Stimulated activated CD4-positive, alpha-beta T cell treated with anti-CD3 and anti-CD28 coated beads, Interleukin-15, amount 100 ng/mL, for 24 hours (primary cell): ENCODE measurements at places on chromosomes 5 and 9.
A peak's percentile ranks its signal among the peaks of the same experiment; 100 is the strongest.

DNA sequence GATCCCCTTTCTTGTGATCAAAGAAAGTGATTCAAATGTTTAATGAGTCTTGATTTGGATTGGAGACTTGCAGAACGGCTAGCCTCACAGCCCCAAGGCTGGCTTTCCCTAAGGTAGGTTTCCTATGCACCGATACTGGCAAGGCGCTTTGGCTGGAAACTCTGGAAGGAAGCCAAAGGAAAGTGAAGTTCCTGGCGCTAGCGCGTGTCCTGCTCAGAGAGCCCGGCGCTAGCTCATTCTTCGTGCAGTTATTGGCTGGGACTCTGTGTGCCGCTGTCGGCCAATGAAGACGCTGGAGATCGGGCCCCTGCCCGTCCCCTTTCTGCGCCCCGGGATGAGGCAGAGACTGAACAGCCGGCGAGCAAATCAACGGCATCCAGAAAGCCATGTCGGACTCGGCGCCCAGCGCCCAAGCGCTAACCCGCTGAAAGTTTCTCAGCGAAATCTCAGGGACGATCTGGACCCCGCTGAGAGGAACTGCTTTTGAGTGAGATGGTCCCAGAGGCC lies at the start of gene PCDHGC3:
Gene PCDHGC3, plus strand, starts transcription at position 342 of the 507 bp plus-strand sequence. Its CDS starts 151 bp downstream, at position 493.
- DNase-seq, result peak; percentile 78

- peak; percentile 61 for DNase-seq
These were observed 70.2 kb upstream of the ALDH1A1 start for GRCh38 chr9:73023025-73023541.

DNA sequence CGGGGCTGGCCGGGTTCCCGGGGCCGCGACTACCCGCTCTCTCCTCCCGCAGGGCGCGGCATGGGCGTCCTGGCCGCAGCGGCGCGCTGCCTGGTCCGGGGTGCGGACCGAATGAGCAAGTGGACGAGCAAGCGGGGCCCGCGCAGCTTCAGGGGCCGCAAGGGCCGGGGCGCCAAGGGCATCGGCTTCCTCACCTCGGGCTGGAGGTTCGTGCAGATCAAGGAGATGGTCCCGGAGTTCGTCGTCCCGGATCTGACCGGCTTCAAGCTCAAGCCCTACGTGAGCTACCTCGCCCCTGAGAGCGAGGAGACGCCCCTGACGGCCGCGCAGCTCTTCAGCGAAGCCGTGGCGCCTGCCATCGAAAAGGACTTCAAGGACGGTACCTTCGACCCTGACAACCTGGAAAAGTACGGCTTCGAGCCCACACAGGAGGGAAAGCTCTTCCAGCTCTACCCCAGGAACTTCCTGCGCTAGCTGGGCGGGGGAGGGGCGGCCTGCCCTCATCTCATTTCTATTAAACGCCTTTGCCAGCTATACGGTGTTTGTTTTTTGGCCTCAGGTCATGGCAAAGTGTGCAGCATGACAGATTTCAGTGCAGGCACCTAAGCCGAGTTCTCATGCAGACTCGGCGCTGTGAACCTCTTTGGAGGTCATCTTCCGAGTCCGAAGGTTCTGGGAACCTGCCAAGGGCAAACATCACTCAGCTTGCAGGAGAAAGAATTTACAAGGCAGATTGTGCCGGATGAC lies 516 bp downstream of the MRPL41 start:
- DNase-seq, result peak; percentile 39

- DNase-seq, result no peak
These were observed 2.0 kb downstream of the LHX2 start for GRCh38 chr9:124013309-124014210.

DNA sequence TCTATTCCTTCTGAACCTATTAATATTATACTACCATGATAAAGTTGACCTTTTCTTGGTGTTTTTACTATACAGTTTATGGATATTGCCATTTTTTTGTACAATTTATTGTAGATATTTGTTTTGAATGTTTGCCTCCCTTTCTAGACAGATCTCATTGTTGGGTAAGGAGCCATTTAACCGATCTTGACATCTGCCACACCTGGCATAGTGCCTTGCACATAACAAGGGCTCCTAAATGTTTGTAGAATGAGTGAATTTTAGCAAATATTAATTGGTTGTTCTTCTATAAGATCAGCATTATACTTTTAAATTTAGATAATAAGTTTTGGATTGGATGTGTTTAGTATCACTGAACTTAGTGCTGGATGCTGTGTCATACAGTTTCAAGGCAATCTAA lies 175.3 kb downstream of the GDNF start:
- DNase-seq, result no peak

GRCh38 chr5:8908055-8908683 lies 637.7 kb downstream of the SEMA5A start:
- peak; percentile 32 for DNase-seq

DNA sequence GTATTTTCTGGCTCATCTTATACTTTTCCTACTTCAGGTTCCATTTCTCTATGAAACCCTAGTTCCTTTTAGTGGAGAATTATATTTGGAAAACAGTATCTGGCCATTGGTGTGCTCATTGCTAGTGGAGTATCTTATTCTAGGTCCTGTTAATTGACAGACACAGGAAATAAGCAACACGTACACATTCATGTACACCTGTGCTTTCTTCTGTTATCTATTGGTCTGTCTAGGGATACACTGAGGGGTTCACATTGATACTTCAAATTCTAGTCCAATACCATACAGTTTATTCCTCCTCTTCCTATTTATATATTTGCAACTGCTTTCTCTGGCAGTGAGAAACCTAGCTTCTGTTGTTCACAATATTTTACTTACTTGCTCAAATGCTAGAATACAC lies 110.2 kb downstream of the FER start:
- DNase-seq, result no peak

- DNase-seq, result peak; percentile 33
These were observed 156.1 kb downstream of the SNX18 start for GRCh38 chr5:54673523-54674225.

GRCh38 chr5:146878476-146879172 lies at the start of gene PPP2R2B:
TSS of gene PPP2R2B (minus strand) at chr5:146878757.
- DNase-seq, result peak; percentile 55

DNA sequence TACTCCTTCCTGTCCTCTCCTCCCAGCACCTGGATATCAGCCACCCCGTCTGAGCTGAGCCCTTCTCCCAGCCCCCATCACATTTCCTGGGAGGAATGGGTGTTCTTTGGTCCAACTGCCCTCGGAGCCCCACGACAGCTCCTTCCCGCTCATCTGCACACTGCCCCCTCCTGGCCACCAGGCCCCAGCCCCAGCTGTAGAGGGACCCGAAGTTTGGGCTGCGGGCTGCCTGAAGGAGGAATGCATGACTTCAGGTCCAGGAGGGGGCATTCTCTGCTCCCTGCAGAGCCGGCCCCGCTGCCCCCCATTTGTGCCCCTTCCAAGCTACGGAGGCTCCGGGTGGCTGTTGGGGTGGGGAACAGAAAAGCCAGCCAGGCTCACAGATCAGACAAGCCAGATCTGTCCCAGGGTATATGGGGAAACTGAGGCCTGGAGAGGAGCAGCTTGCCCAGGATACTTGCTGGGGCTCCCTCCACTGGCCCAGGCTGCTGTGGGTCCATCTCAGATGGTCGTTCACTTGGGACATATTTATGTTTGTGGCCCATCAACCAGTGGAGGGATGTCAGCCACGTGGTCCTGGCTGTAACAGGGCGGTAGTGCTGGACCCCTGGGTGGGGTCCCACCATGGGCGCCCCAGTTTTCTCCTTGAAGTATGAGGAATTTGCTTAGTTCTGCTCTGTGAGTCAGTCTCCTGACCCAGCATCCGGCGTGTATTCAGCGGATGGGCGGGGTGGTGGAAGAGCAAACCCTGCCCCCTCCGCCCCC lies 33.1 kb downstream of the DAB2IP start:
- peak; percentile 51 for DNase-seq

DNA sequence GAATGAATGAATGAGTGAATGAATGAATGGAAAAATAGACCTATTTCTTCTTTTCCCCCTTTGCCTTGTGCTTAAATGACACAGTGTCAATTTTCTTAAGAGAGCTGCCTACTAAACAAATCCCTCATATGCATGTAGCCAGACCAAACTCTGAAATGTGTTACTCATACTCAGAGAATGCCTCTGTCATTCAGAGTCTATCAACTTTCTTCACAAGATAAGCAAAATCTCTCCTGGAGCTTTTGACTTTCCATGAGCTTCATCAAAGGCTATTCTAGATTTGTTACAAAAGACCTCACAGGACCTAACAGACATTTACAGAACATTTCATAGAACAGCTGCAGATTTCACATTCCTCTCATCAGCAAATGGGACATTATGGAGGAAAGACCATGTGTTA lies 275.7 kb upstream of the MSX2 start:
- DNase-seq, result no peak

- DNase-seq, result no peak
These were observed 18.5 kb upstream of the GNE start for GRCh38 chr9:36276781-36277181.

DNA sequence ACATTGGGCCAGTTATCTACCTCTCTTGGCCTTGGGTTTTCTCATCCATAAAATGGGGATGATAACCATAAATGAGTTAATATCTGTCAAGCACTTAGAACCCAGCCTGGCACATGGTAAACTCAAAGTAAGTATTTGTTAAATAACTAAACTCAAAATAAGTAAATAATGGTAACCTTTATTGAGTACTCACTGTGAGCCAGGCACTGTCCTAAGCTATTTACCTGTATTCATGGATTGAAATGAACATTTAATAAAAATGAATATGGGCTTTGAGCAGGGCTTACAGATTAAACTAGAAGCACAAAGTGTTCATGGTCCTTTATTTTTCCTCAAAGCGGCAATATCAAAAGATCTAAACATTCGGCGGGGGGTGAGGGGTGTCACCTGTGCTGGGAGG lies 16.7 kb downstream of the CORO2A start:
- DNase-seq, result no peak

GRCh38 chr9:89421595-89421994 lies 76.3 kb downstream of the SEMA4D start:
- DNase-seq, result peak; percentile 65

DNA sequence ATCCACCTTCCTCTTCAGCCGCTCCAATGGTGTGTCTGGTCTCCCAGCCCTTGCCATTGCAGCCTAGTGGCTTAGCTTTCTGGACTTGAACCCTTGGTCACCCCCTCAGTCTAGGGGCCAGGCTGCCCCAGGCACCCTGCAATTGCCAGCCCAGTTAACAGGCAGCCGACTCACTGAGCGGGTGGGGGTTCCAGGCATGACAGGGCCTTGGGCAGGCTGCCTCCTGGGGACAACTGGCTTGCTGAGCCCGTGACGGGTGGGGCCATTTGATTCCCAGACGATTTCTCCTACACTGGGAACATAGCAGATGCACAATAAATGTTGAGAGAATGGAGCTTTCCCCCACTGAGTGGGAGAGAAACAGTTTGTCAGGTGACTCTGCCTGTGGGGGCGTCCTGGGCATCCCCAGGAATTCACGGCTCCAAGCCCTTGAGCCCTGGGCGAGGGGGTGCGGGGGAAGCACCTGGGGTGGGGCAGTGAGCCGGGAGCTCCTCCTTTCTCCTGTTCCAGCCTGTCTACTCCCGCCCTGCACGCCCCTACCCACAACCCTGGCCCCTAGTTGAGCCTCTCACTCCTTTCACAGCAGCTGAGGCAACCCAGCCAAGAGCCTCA lies 12.6 kb upstream of the AQP7 start:
- no peak for DNase-seq

GRCh38 chr5:54329731-54330709 lies 19.6 kb upstream of the ARL15 start:
- DNase-seq, result no peak

- no peak for DNase-seq
These were observed 2044.9 kb upstream of the CDH6 start for GRCh38 chr5:29148581-29148980.

DNA sequence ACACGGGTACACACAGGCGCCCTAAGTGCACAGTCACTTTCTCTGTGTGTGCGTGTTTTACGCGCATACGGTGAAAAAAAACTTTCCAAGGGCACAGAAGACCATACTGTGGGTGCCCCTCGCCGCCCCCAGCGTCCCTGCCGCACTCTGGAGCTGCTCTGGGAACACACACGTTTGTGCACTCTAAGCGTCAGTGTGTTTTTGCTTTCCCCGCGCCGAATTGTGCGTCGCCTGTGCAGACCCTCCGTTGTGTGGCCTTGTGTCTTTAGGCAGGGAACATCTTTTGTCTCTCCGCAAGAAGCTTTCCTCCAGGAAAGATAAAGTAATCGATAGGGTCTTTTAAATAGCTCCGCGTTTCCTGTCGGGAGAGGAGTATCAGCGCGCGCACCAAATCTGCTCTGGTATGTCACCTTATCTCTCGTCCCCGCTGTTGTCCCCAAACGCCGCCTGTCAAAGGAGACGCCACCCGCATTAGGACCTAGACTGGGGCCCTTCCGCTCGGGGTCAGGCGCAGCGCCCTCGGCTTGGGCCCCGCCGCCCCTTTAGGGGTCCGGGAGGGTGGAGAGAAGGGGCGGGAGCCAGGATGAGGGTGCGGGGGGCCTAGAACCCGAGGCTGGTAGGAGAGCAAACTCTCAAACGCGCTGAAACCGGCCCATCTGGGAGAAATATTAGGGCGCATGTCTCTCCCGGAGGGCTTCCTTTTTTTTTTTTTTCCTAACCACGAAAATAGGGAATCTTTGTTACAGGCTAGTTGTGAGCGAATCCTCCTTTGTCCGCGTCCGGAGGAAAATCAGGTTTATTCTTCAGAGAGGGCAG lies 10.5 kb upstream of the NKX2-5 start:
- no peak for DNase-seq

GRCh38 chr5:145975001-145975360 lies 38.6 kb downstream of the SH3RF2 start:
- DNase-seq, result no peak

GRCh38 chr5:119740225-119740624 lies 110.9 kb downstream of the FAM170A start:
- DNase-seq, result no peak

DNA sequence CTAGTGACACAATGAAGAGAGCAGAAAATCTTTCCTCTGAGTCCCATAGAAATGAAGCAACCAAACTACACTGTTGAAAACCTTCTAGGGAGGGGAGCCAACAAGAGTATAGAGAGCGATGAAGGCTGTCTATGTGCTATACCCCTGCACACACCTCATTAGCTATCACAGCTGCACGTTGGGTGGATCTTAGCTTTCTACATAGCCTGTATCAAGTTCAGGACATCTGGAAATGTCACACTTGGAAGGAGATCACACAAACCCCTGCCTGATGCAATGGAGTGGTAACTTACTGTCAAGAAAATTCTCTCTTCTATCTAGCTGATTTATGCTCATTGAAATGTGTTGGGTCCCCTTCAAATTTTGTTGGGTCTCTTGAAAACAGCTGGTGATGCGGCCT lies 127.0 kb upstream of the NTRK2 start:
- no peak for DNase-seq

DNA sequence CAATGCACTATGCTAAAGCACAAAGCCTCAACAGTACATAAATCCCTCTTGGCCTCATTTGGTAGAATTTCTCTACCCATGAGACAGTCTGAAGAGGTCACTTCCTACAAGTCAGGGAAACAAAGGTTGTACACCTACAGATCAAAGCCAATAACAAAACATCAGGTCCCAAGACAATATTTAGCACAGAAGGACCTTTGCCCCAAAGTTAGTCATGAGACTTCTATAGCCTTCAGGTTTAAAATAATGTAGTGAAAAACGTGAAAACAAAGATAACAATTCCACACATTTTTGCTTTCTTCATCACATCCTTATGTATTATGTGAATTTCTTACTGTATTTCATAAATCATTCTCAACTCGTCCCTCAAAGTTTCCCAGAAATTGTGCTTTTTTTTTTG lies 15.8 kb downstream of the AFF4 start:
- no peak for DNase-seq

- DNase-seq, result no peak
These were observed 123.3 kb upstream of the ELL2 start for GRCh38 chr5:96084874-96085506.
